GM03348 (cell line): ENCODE measurements at places on chromosomes 11 and 22.

- DNase-seq = no peak
Measured at GRCh38 chr22:49627217-49628181, 200.2 kb downstream of the BRD1 start.

GRCh38 chr22:23251445-23252093 is 71.3 kb downstream of the BCR start:
- peak; percentile 43 for DNase-seq

DNA sequence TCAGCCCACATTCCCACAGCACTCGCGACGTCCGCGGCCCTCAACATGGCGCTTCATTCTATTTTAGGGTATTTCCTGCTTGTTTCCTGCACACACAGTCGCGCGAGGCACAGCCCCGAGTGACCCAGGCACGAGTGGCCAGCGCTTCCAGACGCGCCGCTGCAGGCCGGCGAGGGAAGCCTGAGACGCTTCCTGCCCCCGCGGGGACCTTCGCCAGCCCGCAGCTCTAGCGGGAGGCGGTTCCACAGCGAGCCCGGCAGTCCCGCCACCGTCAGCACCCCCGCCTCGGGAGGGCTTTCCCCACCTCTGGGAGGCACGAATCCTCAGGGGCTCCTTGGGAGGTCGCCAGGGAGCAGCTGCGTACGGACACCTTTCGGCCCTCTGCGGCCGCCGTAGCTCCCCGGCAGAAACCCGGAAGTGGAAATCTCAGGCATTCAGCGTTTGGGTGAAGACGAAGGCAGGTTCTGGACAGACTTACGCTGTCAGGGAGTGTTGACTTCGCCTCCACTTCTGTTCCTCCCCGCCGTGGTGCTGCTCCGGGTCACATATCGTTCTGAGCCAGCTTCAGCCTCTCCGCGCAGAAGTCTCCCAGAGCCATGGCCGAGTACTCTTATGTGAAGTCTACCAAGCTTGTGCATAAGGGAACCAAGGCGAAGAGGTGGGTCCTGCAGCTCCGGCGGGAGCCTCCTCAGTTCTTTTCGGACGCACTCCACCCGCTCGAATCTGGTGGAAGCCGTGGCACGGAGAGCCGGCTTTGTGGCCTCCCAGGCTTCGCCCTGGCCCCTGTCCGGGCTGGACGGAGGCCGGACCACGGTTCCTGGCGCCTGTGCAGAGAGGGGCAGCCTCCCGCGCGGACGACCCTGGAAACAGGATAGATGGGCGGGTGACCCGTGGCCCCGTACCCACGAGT is 2925.9 kb upstream of the OR11H1 start:
- DNase-seq = peak; percentile 9

DNA sequence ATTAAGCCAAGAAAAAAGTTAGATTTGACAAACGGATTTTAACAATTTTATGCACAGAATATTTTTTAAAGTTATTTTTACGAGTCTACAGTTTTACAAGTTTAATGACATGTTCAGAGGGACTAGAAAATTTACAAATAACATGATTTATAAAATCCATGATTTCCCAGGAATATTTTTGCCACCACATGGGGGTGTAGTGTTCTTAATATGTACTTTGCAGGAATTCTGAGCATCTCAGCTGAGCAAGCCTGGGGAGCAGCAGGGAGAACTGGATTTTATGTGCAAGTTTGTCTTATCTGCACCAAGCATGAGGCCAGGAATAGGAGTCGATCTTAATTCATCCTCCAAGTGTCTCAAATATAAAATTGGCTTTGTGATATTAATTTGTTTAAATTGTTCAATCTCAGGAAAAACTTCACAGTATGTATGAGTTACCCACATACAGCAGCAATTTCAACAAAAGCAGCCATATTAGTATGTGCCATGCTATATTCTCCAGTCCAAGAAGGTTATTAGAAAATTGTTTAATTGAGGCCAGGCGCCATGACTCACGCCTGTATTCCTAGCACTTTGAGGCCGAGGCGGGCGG is 826.3 kb downstream of the DLG2 start:
- peak; percentile 75 for DNase-seq

- no peak for DNase-seq
Measured at GRCh38 chr11:111093061-111093460, 152.5 kb upstream of the POU2AF2 start.

DNA sequence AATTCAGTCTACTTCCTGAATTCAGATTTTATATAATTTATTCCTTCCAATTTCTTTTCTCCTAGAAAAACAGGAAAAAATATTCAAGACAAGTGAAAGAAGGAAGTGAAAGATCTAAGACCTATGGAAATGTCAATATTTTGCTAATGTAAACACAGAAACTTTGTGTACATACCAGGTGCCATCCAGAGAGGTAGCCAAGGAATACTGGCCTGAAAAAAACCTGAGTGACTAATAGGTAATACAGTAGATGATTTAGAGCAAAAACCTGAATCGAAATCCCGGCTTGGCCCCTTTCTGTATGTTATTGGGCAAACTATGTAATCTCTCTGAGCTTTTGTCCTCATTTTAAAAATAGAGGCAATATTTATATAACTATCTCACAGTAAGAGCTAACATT is 59.2 kb upstream of the FSHB start:
- no peak for DNase-seq

DNA sequence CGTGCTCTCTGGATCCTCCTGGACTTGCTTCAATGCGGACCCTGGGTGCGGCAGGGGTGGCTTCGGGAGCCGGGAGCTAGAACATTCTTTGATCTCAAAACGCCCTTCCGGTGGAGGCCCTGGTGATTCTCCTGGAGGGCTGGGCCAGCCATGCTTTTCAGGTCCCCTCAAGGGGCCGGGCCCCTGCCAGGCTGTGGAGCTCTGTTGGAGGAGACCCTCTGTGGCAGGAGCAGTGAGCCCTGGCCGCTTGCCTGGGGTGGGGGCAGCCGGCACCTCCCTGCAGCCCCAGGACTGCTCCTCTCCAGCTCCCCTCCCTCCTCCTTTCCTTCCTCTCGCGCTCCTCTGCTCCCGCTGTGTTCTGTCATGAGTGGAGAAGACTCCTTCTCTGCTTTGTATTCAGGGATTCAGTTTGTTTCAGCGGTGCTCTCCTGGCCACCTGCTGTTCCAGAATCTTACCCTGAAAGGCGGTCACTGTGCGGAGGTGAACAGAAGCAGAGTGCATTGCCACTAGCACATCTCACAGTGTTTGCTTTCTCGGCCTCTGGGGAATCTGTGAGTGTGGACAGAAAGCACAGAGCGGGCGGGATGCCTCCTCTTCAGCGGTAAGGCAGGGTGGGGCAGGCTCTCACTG is 289.1 kb downstream of the TBC1D22A start:
- DNase-seq = no peak

DNA sequence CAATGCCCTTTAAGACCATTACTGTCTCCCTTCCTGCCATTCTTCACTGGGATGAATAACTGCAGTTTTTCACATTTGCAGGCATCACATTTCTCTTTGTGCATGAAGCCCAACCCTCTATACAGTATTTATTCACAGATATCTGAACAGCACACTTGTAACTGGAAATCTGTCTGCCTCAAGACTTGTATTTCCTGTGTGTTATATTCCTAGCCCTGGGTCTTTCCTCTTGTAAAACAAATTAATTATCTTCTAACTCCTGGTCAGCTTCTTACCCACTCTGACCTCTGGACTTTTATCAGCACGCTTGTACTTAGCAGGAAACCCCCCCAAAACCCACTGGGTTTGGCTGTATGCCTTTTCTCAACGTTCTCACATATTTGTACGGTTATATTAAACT is 2.0 kb downstream of the CSRP3 start:
- no peak for DNase-seq
